ENCODE measurements at places on chromosomes 7 and 10. TPM values are rescaled to one million over a fixed set of nuclear protein-coding genes. Genes with fewer than 3 reads are reported as not detected.
A peak's percentile ranks its signal among the peaks of the same experiment; 100 is the strongest.

DNA sequence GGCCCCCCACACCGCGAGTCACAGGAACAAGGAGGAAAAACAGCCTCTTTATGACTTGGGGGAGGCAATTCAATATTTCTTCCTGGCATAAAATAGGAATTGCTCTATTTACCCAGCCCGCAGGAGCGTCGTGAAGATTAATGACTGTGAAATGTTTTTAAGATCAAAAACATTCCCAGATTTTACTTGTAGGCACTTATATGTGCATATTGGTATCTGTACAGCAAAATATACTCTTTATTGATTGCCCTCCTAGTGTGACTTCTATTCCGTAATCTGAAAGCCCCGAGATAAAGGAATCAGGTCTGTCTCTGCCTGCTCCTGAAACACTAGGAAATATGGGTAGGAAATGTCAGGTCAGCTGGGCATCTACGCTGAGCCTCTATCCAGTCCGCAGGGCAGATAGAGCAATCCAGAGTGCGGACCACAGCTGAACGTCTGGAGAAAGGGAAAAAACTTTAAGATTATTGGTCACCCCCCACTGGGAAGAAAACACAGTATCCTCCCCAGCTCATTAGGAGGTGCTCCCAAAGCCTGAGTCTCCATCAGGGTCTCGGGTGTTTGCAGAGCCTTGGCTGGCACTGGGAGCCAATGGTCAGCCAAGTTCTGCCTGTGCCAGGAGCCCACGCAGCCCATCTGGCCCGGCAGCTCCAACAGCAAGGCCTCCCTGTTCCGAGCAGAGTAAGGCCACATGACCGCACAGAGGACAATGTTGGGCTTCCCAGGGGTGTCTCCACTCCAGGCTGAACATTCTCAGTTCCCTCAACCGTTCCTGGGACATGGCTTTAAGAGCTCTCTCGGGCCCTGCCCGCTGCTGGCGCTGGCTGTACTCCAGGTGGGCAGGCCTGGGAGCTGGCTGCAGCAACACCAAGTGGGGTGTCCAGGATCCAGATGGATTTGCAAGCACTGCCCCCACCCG is 7.7 kb downstream of the CTBP2 start:
- H3K4me1 ChIP-seq, result no peaks in the 10 kb centered on the region
- H3K36me3 ChIP-seq, result no peaks in the 10 kb centered on the region
- no peak overlapping the region for H3K27ac ChIP-seq

- H3K36me3 ChIP-seq, result no peaks in the 10 kb centered on the region
- H3K4me1 ChIP-seq, result no peaks in the 10 kb centered on the region
Observed at GRCh38 chr7:95101422-95101821, 194.0 kb downstream of the PPP1R9A start.

KCTD7 gene
- 39.0 TPM for total RNA-seq

- peak overlapping the region; percentile 13 for H3K27ac ChIP-seq
- no peaks in the 10 kb centered on the region for H3K27me3 ChIP-seq
- H3K4me3 ChIP-seq, result no peak overlapping the region
- H3K36me3 ChIP-seq, result peaks cover 16% of the 10 kb centered on the region
- DNase-seq, result no peak
- peaks cover 17% of the 10 kb centered on the region for H3K4me1 ChIP-seq
Observed at GRCh38 chr10:96073722-96074121, 30.3 kb downstream of the CCNJ start.

GRCh38 chr10:129853562-129853903 is 110.5 kb downstream of the EBF3 start:
- DNase-seq, result no peak
- H3K4me1 ChIP-seq, result no peaks in the 10 kb centered on the region
- peaks cover 2% of the 10 kb centered on the region for H3K27me3 ChIP-seq
- H3K4me3 ChIP-seq, result no peak overlapping the region
- H3K27ac ChIP-seq, result no peak overlapping the region

Measured in activated naive CD8-positive, alpha-beta T cell treated with anti-CD3 and anti-CD28 coated beads, Interleukin-2, amount 10 ng/mL, durations not matched to agents 7 days and 5 days (primary cell).